ENCODE measurements at places on chromosomes 6 and 20. TPM values are rescaled to one million over a fixed set of nuclear protein-coding genes. Genes with fewer than 3 reads are reported as not detected.

Gene PSMG4
- 24.7 TPM for polyA plus RNA-seq

Gene MRPL2
- polyA plus RNA-seq = 20.5 TPM

Gene NFATC2
- polyA plus RNA-seq = 0.12 TPM

Gene TRERF1
- 2.7 TPM for polyA plus RNA-seq

Gene CYP39A1
- polyA plus RNA-seq = not detected

Gene XKR7
- not detected for polyA plus RNA-seq

Gene TNFRSF6B
- polyA plus RNA-seq = 3.2 TPM

Gene DACT2
- not detected for polyA plus RNA-seq

Gene PRRT1
- polyA plus RNA-seq = 0.78 TPM

Gene TTK
- polyA plus RNA-seq = 5.1 TPM

Gene PRPH2
- 2.3 TPM for polyA plus RNA-seq

Gene SLA2
- polyA plus RNA-seq = not detected

DNA sequence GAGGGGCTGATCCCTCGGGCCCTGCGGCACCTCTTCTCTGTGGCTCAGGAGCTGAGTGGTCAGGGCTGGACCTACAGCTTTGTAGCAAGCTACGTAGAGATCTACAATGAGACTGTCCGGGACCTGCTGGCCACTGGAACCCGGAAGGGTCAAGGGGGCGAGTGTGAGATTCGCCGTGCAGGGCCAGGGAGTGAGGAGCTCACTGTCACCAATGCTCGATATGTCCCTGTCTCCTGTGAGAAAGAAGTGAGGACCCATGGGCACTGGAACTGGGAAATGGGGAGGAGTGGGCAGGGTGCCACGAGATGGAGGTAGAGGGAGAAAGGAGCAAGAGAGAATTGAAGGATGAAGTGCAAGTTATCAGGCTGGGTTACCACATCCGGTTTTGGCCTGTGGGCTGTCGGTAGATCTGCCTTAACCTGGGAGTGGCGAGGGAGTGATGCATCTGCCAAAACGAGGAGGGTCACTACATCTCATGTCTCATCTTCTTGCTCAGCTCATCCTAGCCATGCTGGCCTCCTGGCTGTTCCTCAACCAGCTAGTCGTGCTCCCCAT, 5.4 kb upstream of the PHF1 start:
- no peak for DNase-seq

- DNase-seq = no peak
Observed at GRCh38 chr6:28543651-28544610, 18.2 kb downstream of the GPX5 start.

DNA sequence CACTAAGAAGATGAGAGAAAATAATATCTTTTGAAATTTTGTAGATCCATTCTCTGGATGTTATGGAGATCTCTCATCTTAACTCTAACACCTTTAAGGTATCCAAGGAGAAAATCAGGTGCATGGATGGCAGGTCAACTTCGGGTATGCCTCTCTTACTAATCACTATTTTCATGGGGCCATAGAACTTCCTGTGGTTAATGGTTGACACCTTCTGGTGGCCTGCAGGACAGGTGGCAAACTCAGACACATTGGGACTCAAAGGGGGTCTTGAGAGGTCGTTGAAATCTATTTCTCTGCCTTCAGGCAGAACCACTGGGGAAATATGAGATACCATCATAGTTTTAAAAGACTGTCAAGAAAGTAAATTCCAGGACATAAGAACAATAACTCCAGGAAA, 76.5 kb downstream of the ADAT2 start:
- DNase-seq = no peak

DNA sequence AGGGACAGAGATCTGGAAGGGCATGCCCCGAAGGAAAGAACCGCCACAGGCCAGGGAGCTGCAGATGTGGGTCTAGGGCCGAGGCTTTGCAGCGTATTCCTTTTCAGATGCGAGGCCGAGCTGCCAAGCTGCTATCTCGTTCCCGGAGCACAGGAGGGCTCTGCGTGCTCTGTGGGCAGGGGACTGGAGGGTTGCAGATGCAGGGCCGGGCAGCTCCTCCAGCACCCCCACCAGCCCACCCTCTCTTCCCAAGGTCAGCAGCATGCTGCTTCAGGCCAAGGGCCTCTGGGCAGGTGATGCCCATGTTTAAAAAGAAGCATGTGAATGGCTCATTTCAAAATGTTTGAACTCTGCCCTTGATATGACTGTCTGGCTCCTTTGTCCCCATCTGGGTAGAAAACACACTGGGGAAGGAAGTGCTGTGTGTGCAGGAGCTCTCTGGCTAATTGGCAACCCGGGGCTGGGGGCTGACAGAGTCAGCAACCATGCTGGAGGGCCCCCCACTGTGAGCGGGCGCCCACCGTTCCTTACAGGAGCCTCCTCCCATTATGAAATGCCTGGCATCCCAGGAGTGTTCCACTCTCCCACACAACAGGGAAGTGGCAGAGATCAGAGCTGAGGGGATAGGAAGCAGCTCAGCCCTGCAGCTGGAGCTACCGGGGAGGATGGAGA, 353.3 kb downstream of the ZFAND3 start:
- no peak for DNase-seq

DNA sequence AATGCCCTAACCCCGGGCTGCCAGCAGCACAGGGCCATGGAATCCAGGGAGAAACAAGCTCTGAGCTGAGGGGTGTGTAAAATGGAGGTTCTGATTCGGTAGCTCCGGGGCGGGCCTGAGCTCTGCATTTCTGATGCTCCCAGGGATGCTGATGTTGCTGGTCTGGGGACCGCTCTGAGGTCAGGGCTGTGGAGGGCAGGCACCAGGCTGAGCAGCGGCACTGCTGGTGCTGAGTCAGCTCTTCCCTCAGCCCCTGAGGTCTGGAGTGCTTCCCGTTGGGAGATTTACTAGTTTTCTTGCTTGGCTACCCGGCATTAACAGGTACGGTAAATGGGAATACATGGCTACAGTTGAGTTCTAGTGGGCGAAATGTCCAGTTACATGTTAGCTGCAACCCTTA, 18.6 kb upstream of the CST3 start:
- no peak for DNase-seq

GRCh38 chr6:112235956-112236355, 18.4 kb downstream of the LAMA4 start:
- no peak for DNase-seq

DNA sequence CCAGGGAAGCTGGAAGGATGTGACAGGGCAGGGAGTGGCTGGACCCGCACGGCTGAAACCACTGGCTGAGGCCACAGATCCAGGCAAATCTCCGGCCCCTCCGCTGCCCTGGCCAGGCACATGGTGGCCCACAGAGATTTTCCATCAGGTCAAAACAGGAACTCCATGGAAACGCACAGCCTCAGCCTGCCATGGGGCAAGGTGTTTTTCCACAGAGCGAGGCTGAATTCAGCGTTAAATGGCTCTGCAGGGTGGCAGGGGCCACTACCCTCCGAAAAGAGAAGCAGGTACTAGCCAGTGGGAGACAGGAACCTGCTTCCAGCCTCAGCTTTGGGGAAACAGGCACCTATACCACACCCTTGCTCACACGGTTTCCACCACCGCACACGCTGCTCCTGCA, 53.1 kb downstream of the PREX1 start:
- no peak for DNase-seq

GRCh38 chr6:104642871-104643270, 216.8 kb downstream of the HACE1 start:
- no peak for DNase-seq

GRCh38 chr6:133551847-133552341, 310.7 kb downstream of the EYA4 start:
- peak; percentile 93 for DNase-seq

DNA sequence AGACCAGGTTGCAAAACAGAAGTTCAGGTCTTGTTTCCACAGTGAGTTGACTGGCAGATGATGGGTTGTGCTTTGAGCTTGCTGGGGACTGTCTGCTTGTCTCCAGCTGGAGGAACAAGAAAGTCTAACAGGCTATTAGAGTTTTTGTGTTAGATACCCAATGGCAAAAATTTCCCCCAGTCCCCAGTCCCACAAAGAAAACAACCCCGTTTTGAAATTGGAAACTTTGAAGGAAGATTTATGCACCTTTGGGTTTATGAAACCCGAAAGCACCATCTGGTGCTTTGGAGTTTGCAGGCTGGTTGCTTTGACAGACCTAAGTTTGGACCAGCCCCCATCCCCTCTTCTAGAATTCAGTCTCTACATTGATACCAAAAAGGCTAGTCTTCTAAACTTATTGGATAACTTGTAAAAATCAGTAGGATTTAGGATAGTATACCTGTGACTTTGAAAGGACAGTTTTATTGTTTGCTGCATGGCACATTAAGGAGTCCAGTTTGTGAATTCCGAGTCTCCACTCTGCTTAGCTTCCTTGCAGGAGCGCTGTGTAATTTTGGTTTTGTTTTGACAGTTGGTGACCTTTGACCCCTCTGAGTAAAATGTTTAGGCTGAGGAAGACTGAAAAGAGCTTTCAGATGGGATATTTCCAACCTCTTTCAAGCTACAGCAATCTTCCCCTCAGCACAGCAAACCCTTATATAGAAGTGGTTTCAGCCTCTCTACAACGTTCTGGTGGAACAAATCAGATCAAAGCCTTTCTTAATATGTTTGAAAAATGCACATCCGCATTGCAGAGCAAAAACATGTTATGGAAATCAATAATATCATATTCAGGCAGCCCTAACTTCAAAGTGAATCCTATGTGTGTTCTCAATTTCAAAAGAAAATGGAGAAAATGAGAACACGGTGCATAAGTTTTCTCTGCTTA, 25.5 kb upstream of the PRL start:
- DNase-seq = no peak

- no peak for DNase-seq
Observed at GRCh38 chr20:61593516-61593915, 341.5 kb downstream of the CDH4 start.

DNA sequence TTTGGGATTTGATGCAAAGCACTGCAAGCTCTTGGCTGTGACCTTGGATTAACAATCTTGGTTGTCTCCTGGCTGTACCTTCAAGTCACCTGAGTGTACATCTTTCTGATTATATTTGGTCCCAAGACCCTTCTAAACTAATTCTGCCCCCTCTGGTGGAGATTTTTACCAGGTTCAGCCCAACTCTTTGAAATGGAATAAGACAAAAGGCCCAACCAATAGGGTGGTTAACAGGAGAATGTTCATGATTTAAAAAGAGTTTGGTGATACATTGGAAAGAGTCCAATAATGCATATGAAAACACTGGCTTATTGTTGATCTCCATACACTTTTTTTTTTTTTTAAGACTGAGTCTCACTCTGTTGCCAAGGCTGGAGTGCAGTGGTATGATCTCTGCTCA, 77.5 kb upstream of the CD83 start:
- DNase-seq = no peak

DNA sequence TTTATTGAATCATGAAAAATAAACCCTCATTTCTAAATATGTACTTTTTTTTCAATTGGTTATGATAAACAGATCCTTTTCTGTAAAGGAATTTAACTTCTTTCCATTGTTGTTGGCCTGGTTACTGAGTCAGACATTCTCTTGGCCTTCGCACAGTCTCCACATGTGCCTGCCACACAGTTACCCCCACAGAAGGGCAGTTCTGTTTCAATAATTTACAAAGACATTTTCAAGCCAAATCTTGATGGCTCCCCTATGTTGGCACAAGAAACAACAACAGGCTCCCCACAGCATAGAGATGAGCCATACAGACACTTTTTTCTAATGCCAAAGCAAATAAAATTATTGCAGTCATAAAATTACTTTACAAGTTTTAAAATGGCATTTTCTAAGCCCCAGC, 55.6 kb upstream of the BEND6 start:
- no peak for DNase-seq

- no peak for DNase-seq
Observed at GRCh38 chr6:6368684-6369052, 48.2 kb upstream of the F13A1 start.

DNA sequence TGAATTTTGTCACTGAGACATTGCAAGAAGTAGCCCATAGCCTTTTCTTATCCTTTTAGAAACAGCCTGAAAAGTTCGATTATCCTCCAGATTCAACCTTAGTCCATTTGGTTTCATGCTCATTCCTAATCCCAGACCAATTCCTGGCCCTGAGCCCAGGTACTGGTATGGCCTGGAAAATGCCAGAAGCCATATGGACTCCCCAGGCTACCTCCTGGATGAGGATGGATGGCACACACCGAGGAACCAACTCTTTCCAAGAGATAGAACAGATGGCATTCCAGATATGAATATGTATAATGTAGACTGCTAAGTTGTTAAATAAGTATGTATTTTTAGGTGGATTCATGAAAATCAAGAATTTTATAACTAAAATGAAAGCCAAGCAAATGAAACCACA, 51.6 kb upstream of the SNAP25 start:
- DNase-seq = no peak

GRCh38 chr6:71204741-71205140, 83.9 kb upstream of the OGFRL1 start:
- DNase-seq = no peak

GRCh38 chr20:41398408-41398807, 31.8 kb upstream of the EMILIN3 start:
- DNase-seq = no peak

GRCh38 chr6:5206920-5207561, 53.7 kb downstream of the LYRM4 start:
- no peak for DNase-seq

- no peak for DNase-seq
Observed at GRCh38 chr20:17179840-17180239, 47.0 kb upstream of the PCSK2 start.

- DNase-seq = no peak
Observed at GRCh38 chr6:38404900-38405556, 234.7 kb downstream of the BTBD9 start.

DNA sequence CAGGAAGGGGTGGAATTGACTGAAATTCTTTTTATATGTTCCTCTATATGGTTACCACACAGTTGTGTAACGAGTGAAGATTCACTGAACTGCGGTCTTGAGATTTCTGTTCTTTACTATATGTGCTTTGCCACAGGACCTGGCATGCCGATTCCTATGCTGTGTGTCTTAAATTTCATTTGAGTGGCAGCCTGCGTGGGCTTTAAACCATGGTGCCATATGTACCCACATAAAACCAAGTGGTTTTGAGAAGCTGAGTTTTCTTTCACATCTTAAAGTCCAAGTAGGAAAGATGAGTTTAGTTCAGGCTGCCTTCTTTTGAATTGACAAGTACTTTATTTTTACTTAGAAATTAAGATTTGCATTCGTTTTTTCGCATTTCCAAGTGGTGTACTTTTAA, 101.1 kb downstream of the DOK5 start:
- no peak for DNase-seq

GRCh38 chr6:158789115-158789917, 29.9 kb downstream of the EZR start:
- DNase-seq = no peak

DNA sequence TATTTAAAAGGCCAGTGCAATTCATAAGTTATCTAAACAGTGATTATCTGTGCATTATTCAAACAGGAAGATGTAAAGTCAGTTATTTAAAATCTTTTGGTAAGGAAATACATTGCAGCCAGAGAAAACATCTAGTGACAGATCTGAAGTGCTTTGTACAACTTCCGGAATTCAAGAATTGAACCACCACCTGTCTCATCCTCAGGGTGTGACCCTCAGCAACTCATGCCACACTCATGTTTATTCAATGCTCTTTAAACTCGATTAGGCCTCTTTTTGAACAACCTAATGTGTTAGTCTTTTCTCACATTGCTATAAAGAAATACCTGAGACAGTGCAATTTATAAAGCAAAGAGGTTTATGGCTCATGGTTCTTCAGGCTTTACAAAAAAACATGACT, 62.6 kb upstream of the GGTLC1 start:
- no peak for DNase-seq

Data from BJ (cell line).